ENCODE measurements at places on chromosomes 3 and 15. TPM values are rescaled to one million over a fixed set of nuclear protein-coding genes. Genes with fewer than 3 reads are reported as not detected.
A peak's percentile ranks its signal among the peaks of the same experiment; 100 is the strongest.

Gene SPATA12
- not detected for total RNA-seq

Gene CLDN1
- total RNA-seq: 1.8 TPM

Gene FETUB
- not detected for total RNA-seq

Gene HYAL1
- total RNA-seq: 2.7 TPM

Gene LRRC31
- total RNA-seq: not detected

Gene ADAMTS9
- 20.1 TPM for total RNA-seq

Gene RMDN3
- 28.5 TPM for total RNA-seq

Gene CPEB1
- 27.2 TPM for total RNA-seq

Gene AGBL1
- not detected for total RNA-seq

Gene DUOXA2
- not detected for total RNA-seq

Gene TRAK1
- 11.7 TPM for total RNA-seq

DNA sequence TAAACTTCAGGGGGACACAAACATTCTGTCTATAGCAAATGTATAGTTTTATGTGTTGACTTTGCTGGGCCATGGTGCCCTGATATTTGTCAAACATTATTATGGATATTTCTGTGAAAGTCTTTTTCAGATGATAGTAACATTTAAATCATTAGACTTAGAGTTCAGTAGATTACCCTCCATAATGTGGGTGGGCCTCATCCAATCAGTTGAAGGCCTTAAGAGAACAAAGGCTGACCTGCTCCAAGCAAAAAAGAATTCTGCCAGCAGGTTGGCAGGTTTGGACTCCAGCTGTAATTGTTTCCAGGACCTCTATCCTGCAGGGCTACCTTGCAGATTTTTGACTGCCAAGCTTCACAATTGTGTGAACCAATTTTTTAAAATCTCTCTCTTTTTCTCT lies 1250.9 kb downstream of the ROBO1 start:
- no peak overlapping the region for H3K27ac ChIP-seq
- H3K27me3 ChIP-seq: no peaks in the 10 kb centered on the region
- H3K4me1 ChIP-seq: no peaks in the 10 kb centered on the region

- no peak overlapping the region for H3K27ac ChIP-seq
- H3K4me3 ChIP-seq: no peak overlapping the region
- H3K27me3 ChIP-seq: peaks cover 3% of the 10 kb centered on the region
- DNase-seq: no peak
- H3K4me1 ChIP-seq: no peaks in the 10 kb centered on the region
Observed at GRCh38 chr3:103589770-103590169, 1155.0 kb downstream of the ZPLD1 start.

DNA sequence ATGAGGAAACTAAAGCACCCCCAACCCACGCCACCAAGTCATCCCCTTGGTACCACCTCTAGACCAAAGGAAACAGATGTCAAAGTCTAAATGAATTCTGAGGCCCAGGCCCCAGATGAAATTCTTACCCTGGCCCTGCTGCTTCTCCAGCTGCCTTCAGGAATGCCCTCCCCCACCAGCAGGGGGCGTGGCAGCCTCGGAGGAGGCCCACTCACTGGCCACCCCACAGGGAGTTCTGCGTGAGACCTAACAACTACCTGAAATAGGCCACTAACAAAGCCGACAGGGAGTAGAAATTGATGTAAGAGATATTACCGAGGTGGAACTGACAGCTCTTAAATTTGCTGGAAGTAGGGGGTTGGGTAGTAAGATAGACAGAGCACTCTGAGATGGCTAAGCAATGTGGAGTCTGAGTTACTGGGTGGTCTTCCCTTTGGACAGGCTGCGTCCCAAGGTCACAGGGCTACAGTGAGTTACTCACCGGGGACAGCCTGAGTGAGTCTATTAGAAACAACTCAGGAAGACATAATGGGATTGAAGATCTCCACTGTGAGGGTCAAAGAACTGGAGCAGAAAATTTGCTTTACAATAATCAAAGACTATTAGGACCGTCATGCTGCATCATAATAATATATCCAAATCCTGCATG lies 240.7 kb downstream of the SHOX2 start:
- H3K36me3 ChIP-seq: no peaks in the 10 kb centered on the region
- no peak for DNase-seq
- H3K27ac ChIP-seq: no peak overlapping the region
- H3K4me3 ChIP-seq: no peak overlapping the region
- H3K27me3 ChIP-seq: no peaks in the 10 kb centered on the region

DNA sequence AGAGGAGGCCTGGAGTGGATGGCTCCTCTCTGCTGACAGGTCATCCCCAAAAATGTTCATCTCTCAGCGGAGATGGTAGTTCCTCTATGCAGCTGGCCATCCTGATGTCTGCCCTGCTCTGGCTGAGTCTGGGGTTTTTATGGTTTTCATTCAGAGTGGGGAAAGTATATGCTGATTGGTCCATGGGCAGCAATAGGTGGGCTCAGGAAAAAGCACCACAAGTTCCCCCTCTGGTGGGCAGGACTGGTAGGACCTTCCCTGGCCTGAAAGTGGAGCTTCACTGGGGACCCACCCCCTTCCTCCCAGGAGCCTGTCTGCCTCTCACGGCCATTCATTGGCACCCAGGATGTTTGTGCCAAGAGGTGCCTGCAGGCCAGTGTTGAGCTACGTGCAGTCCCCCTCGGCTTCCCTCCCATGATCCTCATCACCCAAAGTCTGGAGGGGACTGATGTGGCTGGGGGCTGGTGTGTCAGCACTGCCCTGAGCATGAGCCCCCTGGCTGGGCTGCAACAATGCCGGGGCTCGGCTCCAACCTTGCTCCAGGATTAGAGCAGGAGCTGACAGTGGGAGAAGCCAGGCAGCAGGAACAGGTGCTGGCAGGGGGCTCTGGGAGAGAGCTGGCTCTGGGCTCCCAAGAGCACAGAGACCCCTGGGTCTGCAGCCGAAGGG lies 13.1 kb upstream of the BLOC1S6 start:
- no peaks in the 10 kb centered on the region for H3K27me3 ChIP-seq
- H3K36me3 ChIP-seq: no peaks in the 10 kb centered on the region
- no peak overlapping the region for H3K27ac ChIP-seq
- no peaks in the 10 kb centered on the region for H3K4me1 ChIP-seq

- H3K27ac ChIP-seq: no peak overlapping the region
- no peak overlapping the region for H3K4me3 ChIP-seq
- no peaks in the 10 kb centered on the region for H3K36me3 ChIP-seq
- no peaks in the 10 kb centered on the region for H3K27me3 ChIP-seq
- DNase-seq: no peak
- peaks cover 12% of the 10 kb centered on the region for H3K4me1 ChIP-seq
Observed at GRCh38 chr3:188243124-188243795, 89.3 kb downstream of the LPP start.

- DNase-seq: no peak
- no peaks in the 10 kb centered on the region for H3K36me3 ChIP-seq
- no peak overlapping the region for H3K27ac ChIP-seq
- no peak overlapping the region for H3K4me3 ChIP-seq
Observed at GRCh38 chr3:162295323-162295983, 798.8 kb downstream of the OTOL1 start.

DNA sequence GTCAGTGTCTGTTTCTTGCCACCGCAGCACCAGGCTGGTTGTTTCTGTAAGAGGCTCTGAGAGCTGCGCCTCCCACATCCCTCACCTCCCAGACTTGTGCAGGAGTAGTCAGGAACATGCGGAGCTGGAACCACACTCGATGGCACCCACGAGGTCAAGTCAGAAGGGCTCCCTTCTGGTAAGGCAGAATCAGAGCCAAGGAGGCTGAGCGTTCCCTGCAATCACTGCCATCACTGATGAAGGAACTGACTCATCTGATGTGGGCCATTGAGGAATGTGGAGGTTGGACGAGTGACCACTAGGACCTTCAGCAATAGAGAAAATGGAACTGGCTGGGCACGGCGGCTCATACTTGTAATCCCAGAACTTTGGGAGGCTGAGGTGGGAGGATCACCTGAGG lies 35.7 kb upstream of the BLM start:
- no peak overlapping the region for H3K27ac ChIP-seq
- no peak overlapping the region for H3K4me3 ChIP-seq
- DNase-seq: no peak
- H3K4me1 ChIP-seq: peaks cover 2% of the 10 kb centered on the region
- no peaks in the 10 kb centered on the region for H3K27me3 ChIP-seq

DNA sequence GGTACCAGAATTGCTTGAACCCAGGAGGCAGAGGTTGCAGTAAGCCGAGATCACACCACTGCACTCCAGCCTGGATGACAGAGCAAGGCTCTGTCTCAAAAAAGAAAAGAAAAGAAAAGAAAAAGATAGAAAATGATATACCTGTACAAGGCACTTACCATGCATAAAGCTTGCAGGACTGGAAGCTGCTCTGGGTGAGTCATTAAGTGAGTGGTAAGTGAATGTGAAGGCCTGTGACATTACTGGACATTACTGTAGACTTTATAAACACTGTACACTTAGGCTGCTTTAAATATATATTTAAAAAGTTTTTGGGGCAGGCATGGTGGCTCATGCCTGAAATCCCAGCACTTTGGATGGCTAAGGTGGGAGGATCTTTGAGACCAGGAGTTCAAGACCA lies 99.2 kb downstream of the SLMAP start:
- no peak overlapping the region for H3K4me3 ChIP-seq
- peaks cover 3% of the 10 kb centered on the region for H3K27me3 ChIP-seq
- DNase-seq: no peak
- no peaks in the 10 kb centered on the region for H3K36me3 ChIP-seq
- H3K4me1 ChIP-seq: no peaks in the 10 kb centered on the region

DNA sequence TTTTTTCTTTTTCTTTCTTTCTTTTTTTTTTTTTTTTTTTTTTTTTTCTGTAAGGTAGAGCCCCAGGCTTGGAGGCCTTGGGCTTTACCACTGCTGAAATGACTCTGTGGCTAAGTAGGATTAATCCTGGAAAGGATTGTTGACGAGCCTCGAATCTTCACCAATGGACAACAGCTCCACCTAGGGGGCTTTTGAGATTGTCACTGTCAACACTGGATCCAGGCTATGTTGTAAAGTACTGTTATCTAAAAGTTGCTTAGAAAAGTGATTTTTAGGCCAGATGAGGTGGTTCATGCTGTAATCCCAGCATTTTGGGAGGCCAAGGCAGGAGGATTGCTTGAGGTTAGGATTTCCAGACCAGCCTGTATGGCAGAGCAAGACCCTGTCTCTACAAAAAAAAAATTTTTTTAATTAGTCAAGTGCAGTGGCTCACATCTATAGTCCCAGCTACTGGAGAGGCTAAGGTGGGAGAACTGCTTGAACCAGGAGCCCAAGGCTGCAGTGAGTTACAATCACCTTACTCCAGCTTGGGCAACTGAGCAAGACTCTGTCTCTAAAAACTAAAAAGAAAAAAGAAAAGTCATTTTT lies 41.6 kb downstream of the KLHL18 start:
- no peaks in the 10 kb centered on the region for H3K27me3 ChIP-seq
- peaks cover 2% of the 10 kb centered on the region for H3K4me1 ChIP-seq
- H3K27ac ChIP-seq: no peak overlapping the region
- no peaks in the 10 kb centered on the region for H3K36me3 ChIP-seq
- H3K4me3 ChIP-seq: no peak overlapping the region

GRCh38 chr15:83919319-83919830 lies 265.5 kb downstream of the ADAMTSL3 start:
- H3K27me3 ChIP-seq: no peaks in the 10 kb centered on the region
- no peaks in the 10 kb centered on the region for H3K4me1 ChIP-seq
- no peak overlapping the region for H3K4me3 ChIP-seq
- no peak overlapping the region for H3K27ac ChIP-seq

- H3K4me3 ChIP-seq: peak overlapping the region; percentile 76
- peak overlapping the region; percentile 89 for H3K27ac ChIP-seq
- no peak for DNase-seq
- H3K36me3 ChIP-seq: no peaks in the 10 kb centered on the region
- no peaks in the 10 kb centered on the region for H3K27me3 ChIP-seq
- no peaks in the 10 kb centered on the region for H3K4me1 ChIP-seq
Observed at GRCh38 chr15:75454471-75455378, 3.2 kb upstream of the SIN3A start.

DNA sequence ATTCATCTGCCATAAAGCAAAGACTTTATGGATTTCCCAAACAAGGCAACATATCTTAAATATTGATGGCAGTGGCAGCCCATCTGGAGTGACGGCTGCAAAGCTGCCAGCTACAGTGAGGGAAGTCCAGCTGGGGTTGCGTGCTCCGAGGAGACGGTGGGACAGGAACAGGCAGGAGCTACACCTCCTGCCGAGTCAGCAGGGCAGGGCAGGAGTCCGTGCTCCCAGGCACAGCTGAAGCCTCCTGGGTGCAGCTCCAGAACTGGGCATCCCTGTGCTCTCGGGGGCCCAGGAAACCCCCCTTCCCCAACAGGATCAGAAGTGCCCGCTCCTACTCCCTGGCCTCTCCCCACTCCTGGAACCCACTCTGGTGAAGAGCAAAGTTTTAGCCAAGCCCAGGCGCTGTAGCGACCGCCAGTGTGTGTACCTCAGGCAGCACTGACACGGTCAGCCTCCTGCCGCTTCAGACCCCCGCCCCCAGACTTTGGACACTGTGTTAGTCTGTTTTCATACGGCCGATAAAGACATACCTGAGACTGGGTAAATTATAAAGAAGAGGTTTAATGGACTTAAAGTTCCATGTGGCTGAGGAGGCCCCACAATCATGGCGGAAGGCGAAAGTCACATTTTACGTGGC lies 556.4 kb upstream of the CCDC54 start:
- no peaks in the 10 kb centered on the region for H3K36me3 ChIP-seq
- DNase-seq: no peak
- no peak overlapping the region for H3K4me3 ChIP-seq
- no peaks in the 10 kb centered on the region for H3K27me3 ChIP-seq
- H3K27ac ChIP-seq: no peak overlapping the region

- peaks cover 5% of the 10 kb centered on the region for H3K4me1 ChIP-seq
- H3K4me3 ChIP-seq: no peak overlapping the region
- no peaks in the 10 kb centered on the region for H3K36me3 ChIP-seq
- H3K27ac ChIP-seq: no peak overlapping the region
Observed at GRCh38 chr15:77221708-77222107, 150.8 kb upstream of the TSPAN3 start.

GRCh38 chr3:34183611-34184340 lies 385.3 kb downstream of the PDCD6IP start:
- H3K27ac ChIP-seq: no peak overlapping the region
- H3K4me3 ChIP-seq: no peak overlapping the region
- no peak for DNase-seq
- H3K4me1 ChIP-seq: no peaks in the 10 kb centered on the region
- H3K27me3 ChIP-seq: no peaks in the 10 kb centered on the region

GRCh38 chr3:66138336-66139313 lies 82.2 kb upstream of the SLC25A26 start:
- no peak overlapping the region for H3K27ac ChIP-seq
- no peaks in the 10 kb centered on the region for H3K4me1 ChIP-seq
- no peaks in the 10 kb centered on the region for H3K27me3 ChIP-seq
- peak; percentile 37 for DNase-seq

DNA sequence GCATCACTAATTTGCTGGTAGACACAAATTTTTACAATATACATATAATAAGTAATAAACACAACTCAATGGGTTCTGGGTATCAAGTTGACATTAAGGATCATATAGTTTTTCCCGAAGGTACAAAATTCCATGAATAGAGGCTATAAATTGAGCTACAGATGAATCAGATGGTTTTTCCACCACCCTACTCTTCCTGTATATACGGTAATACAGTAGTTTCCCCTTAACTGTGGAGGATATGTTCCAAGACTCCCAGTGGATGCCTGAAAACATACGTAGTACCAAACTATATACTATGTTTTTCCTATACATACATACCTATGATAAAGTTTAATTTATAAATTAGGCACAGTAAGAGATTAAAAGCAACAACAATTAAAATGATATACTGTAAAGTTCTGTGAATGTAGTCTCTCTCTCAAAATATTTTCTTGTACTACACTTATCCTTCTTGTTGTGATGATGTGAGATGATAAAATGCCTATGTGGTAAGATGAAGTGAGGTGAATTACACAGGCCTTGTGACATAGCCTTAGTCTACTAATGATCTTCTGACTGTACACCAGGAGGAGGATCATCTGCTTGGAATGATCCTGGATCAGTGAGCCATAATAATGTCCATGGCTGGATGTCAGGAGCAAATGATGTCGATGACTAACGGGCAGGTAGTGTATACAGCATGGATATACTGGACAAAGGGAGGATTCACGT lies 116.7 kb downstream of the NR1I2 start:
- no peaks in the 10 kb centered on the region for H3K36me3 ChIP-seq
- H3K27me3 ChIP-seq: no peaks in the 10 kb centered on the region
- H3K27ac ChIP-seq: no peak overlapping the region
- H3K4me1 ChIP-seq: no peaks in the 10 kb centered on the region
